ENCODE measurements at places on chromosomes 12 and 14. TPM values are rescaled to one million over a fixed set of nuclear protein-coding genes. Genes with fewer than 3 reads are reported as not detected.

DNA sequence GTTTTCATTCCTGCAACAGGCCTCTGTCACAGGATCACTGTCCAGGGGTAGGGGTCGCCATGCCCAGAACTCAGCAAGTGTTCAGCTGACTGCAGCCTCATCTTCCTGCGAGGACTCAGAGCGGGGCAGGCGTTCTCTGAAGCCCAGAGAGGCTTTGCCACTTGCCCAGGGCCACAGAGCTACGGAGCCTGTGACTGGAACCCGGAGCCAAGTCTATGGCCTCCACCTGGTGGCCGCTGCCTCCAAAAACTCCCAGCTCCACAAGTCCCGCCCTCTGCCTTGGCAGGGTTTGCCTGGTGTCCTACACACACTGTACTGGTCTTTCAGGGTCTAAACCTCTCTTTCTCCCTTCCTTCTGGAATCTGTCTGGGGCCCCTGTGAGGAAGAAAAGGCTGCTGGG is 8.7 kb upstream of the PPP1R13B start:
- H3K4me1 ChIP-seq = peaks cover 7% of the 10 kb centered on the region
- H3K27me3 ChIP-seq = no peaks in the 10 kb centered on the region
- no peak overlapping the region for H3K27ac ChIP-seq
- DNase-seq = no peak
- no peak overlapping the region for H3K4me3 ChIP-seq
- H3K36me3 ChIP-seq = no peaks in the 10 kb centered on the region

- no peak overlapping the region for H3K4me3 ChIP-seq
- no peak overlapping the region for H3K27ac ChIP-seq
- DNase-seq = no peak
- no peaks in the 10 kb centered on the region for H3K27me3 ChIP-seq
Measured at GRCh38 chr14:53581504-53581903, 375.1 kb downstream of the BMP4 start.

CIROP gene
- not detected for total RNA-seq

EPYC gene
- not detected for total RNA-seq

Measured in activated naive CD4-positive, alpha-beta T cell treated with anti-CD3 and anti-CD28 coated beads for 36 hours (primary cell).